ENCODE measurements at places on chromosomes 13 and 19.
A peak's percentile ranks its signal among the peaks of the same experiment; 100 is the strongest.

GRCh38 chr19:14440049-14440448 is 6.9 kb downstream of the PKN1 start:
- peak; percentile 33 for DNase-seq

DNA sequence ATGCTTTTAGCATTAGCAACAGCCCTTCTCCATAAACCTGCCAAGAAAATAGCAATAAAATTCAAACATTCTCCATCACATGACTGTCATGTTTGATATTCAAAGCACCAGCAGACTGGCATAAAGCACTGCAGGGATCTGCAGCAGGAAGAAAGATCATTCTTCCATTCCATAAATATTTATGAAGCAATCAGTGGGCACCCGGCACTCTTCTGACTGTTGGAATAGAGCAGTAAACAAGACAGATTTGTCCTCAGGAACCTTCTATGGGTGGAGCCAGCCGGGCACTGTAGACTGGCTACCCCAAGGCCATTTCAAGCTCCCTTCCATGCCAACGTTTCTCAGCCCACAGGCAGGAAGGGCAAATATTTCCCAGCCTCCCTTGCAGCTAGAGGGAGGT is 25.5 kb downstream of the PLA2G4C start:
- DNase-seq = no peak

DNA sequence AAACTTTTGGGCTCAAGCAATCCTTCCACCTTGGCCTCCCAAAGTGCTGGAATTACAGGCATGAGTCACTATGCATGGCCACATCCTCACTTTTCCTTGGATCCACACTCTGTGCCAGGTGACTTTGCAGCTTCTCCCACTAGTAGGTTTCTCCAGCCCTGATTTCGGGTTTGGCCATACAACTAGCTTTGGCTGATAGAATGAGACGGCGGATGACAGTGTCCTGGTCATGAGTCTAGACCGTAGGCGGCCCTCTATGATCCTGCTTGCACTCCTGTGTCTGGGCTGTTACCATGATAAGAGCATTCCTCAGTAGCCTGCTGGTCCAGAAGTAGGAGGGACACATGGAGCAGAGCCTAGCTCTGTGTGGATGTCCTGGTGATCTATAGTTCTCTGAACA is 112.5 kb upstream of the KL start:
- no peak for DNase-seq

GRCh38 chr19:18647371-18647767 is 10.5 kb downstream of the KLHL26 start:
- no peak for DNase-seq

- DNase-seq = peak; percentile 53
Observed at GRCh38 chr13:60162096-60162495, 1.6 kb downstream of the DIAPH3 start.

- DNase-seq = no peak
Observed at GRCh38 chr19:16205205-16206045, 7.7 kb downstream of the AP1M1 start.

GRCh38 chr13:92677571-92677970 is 549.0 kb upstream of the GPC6 start:
- no peak for DNase-seq

- DNase-seq = no peak
Observed at GRCh38 chr13:26716984-26717383, 43.6 kb downstream of the GPR12 start.

DNA sequence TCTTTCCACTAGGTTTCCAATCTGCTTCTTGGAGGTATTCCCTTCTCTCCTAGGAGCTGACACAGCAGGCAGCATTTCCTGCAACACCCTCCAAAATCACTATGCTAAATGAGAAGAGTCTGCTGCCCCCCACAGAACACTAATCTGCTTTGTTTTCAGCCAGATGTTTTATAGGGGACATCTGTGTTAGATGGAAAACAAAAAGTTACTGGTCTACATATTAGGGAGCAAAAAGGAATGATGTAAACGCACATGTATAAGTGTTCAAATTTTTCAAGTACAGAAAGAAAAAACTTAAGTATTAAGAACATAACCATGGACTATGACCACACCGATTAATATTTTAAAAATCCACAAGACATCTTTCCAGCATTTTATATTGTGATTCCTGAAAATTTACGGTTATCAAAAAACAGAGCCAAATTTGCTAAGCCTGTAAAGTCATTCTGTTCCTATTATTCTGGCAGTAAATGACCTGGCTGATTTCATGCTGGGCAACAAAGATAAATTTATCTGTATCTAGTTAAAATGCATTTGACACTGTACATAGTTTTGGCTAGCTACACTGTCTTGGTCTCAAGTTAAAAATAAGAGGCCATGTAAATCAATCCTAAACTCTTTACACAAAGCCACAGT is 63.3 kb downstream of the DCLK1 start:
- DNase-seq = no peak

GRCh38 chr19:47122359-47123335 is 8.0 kb upstream of the SAE1 start:
- DNase-seq = peak; percentile 91

DNA sequence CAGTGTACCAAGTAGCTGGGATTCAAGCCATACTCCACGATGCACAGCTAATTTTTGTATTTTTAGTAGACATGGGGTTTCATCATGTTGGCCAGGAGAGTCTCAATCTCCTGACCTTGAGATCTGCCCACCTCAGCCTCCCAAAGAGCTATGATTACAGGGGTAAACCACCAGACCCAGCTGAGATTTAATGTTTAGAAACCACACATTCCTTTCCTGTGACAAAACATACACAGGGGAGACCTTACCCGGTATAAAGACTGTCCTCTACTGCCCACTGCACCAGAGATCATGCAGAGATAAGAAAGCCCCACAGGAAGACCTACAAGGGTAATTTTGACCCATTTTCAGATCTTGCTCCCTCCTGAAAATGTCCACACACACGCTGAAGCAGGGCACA is 22.8 kb upstream of the ZNF83 start:
- DNase-seq = peak; percentile 16

DNA sequence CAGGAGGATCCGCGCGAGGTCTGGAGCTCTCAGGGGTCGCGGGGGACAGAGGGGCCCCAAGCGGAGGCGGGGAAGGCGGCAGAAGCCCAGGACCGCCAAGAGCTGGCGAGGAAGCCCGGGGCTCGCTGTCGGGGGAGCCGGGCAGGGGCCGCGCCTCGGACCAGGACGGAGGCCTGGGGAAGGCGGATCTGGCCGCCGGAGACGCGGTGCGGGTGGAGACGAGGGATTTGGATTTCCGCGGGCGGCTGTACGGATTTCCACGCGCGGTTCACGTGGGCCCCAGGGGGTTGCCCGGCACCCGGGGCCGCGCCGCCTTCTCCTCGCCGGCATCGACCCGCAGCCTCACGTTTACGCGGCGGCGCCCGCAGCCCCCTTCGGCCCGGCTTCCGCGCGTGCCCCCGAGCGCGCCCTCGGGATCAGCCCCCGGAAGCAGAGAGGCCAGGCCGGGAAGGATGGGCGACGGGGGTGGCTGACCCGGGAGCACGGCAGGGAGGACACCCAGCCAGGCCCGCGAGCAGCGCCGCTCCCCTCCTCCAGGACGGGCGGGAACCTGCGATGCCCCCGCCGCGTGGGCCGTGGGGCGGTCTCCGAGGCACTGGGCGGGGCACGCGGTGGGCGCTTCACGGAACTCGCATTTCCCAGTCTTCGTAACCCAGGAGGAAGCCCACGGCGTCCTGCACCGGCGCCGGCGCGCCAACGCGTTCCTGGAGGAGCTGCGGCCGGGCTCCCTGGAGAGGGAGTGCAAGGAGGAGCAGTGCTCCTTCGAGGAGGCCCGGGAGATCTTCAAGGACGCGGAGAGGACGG is 4.7 kb downstream of the F7 start:
- DNase-seq = peak; percentile 14

DNA sequence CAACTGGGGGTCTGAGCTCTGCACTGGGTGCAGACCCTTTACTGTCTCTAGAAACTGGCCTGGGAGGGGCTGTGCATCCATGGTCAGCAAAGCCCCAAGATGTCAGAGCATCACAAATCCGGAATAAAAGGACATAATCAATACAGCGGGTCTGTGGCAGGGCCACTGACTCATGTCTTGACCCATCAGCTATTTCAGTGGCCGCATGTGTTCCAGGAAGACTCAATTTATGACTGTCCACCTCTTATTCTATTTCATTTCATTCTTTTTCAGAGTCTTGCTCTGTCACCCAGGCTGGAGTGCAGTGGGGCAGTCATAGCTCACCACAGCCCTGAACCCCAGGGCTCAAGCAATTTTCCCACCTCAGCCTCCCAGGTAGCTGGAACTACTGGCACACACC is 53.2 kb downstream of the PEX11G start:
- no peak for DNase-seq

GRCh38 chr13:23558675-23559536 is 11.3 kb upstream of the TNFRSF19 start:
- peak; percentile 93 for DNase-seq

DNA sequence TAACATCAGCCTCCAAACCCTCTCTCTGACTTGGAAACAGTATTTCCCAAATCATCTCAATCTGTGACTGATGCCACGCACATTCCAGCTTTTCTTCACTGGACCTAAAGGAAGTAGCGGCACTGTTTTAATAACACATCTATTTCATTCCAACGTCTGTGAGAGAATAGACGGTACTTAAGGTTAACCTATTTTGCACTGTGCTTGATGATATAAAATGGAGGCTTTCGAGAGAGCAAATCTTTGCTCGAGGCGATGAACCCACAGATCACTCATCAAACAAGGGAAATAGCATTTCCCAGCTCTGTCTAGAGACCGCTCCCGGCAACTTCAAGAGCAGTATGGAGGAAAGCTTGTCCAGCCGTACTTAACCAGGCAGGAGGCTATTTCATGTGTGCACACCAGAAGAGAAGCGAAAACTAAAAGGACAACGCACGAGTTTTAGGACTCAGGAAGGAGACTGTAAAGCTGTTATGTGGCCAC is 2.9 kb downstream of the UBL3 start:
- DNase-seq = peak; percentile 58

GRCh38 chr13:87820241-87820640 is 149.1 kb downstream of the SLITRK5 start:
- no peak for DNase-seq

GRCh38 chr13:40186041-40186440 is 480.4 kb downstream of the FOXO1 start:
- DNase-seq = no peak

- DNase-seq = no peak
Observed at GRCh38 chr13:99911965-99912566, 59.5 kb downstream of the ZIC5 start.

GRCh38 chr19:17803264-17803896 is 8.4 kb downstream of the B3GNT3 start:
- no peak for DNase-seq

- no peak for DNase-seq
Observed at GRCh38 chr13:72774019-72774418, 7.7 kb downstream of the DIS3 start.

GRCh38 chr13:65679240-65679639 is 1550.9 kb downstream of the PCDH9 start:
- peak; percentile 33 for DNase-seq

- DNase-seq = no peak
Observed at GRCh38 chr13:98921786-98922185, 56.1 kb downstream of the DOCK9 start.

GRCh38 chr19:45528149-45528743 is 21.0 kb downstream of the VASP start:
- DNase-seq = peak; percentile 74

- no peak for DNase-seq
Observed at GRCh38 chr19:39158646-39159260, 33.2 kb downstream of the PAK4 start.

DNA sequence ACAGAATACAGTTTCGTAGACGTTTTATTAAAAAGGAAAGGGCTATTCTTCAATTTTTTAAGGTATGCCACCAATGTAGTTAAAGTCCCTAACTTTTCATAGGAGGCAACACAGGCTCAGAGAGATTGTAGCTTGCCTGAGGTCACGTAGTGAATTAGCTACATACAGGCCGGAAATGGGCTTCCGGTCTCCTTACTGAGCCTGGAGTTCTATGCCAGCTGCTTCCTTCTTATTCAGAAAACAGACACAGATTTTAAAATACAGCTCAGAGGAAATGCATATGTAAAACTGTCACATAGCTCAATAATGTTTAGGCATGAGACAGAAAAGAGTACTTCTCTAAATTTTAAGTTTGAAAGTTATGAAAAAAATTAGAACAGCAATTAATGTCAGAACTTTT is 85.4 kb upstream of the TUBA3C start:
- DNase-seq = no peak

GRCh38 chr19:7199613-7200533 is 94.3 kb downstream of the INSR start:
- DNase-seq = no peak

DNA sequence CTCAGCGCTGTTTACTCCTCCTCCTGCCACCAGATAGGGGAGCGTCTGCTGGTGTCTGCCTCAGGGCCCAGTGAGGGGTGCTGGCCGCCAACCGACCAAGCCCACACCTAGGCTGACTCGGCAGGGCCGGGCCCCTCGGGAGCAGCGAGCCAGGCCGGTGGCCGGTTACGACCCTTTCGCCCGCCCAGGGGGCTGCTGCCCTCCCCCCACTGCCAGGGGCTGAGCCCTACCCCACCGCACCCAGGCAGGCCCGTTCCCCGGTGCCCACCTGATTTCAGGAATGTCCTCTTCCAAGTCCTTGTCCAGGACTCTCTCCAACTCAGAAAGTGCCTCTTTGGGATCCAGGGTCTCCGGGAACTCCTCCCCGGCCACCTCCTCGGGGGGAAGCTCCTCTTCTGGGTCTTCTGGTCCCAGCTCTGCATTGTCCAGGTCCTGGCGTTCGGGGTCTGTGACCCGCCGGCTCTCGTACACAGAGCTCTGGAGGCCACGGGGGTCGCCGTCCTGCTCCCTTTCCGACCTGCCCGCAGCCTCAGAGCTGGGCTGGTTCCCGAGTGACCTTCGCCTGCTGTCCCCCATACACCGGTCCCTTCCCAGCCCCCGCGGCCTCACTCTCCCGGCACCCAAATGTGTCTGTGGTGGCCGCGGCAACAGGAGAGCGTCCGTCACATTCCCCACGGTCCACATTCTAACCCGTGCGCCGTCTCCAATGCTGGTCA is 31.0 kb upstream of the MIER2 start:
- no peak for DNase-seq

GRCh38 chr19:35107545-35107944 is 8.1 kb upstream of the FXYD3 start:
- DNase-seq = no peak

GRCh38 chr13:75896271-75896670 is 260.1 kb downstream of the LMO7 start:
- peak; percentile 8 for DNase-seq

GRCh38 chr13:99004978-99005377 is 27.1 kb upstream of the DOCK9 start:
- no peak for DNase-seq

All from fibroblast of skin of right biceps (primary cell).